ENCODE measurements at places on chromosomes 4 and X. TPM values are rescaled to one million over a fixed set of nuclear protein-coding genes. Genes with fewer than 3 reads are reported as not detected.

- no peak for DNase-seq
- no peak overlapping the region for H3K4me3 ChIP-seq
- H3K27me3 ChIP-seq = peaks cover 5% of the 10 kb centered on the region
- H3K36me3 ChIP-seq = no peaks in the 10 kb centered on the region
Measured at GRCh38 chr4:108931926-108932325, 169.1 kb upstream of the ETNPPL start.

DNA sequence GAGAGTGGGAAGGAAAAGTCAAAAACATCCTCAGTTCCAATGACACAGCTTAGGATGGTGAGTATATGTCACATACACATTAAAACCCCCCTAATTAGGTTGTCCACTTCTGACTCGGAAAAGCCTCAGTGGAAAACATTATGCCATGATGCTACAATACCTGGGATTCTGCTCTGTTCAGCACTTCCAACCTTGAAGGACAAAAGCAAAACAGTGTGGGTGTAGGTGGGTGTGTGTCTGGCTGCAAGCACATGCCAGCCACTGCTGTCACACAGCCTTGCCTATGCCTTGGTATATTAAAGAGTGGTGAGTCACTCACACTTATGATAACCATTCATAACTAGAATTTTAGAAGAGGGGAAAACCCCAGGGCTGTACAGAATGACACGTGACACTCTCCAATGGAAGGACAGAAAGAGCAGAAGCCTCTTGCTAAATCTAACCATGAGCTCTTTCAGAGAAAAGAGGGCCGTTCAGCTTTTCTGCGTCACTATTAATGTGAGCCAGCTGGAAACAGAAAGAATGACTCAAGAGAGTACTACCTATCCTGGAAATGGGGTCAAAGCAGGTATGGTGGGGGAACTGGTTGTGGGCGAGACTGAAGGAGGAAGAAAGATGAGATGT lies 159.6 kb downstream of the TET2 start:
- H3K27me3 ChIP-seq = no peaks in the 10 kb centered on the region
- H3K27ac ChIP-seq = peak overlapping the region; percentile 74
- peaks cover 11% of the 10 kb centered on the region for H3K36me3 ChIP-seq
- peak; percentile 47 for DNase-seq

DNA sequence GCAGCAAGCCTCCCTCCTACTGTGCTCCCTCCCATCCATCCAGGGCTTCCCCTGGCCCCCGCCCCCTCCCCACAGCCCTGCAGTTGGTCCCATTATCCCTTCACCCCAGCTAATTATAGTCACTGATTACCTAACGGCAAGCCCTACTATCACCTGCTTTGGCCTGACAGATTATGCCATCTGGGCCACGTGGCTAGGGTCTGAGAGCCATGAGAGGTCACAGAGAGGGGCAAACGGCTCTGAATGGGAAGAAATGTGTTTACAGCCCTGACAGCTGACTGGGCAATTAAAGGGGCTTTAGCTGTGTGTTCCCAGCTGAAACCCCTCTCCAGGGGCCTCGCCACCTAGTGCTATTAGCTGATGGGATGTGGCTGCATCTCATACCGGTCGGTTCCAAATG lies 134.4 kb upstream of the CPEB2 start:
- no peak for DNase-seq
- H3K27ac ChIP-seq = no peak overlapping the region
- no peak overlapping the region for H3K4me3 ChIP-seq
- H3K27me3 ChIP-seq = peaks cover 2% of the 10 kb centered on the region
- H3K4me1 ChIP-seq = no peaks in the 10 kb centered on the region

DNA sequence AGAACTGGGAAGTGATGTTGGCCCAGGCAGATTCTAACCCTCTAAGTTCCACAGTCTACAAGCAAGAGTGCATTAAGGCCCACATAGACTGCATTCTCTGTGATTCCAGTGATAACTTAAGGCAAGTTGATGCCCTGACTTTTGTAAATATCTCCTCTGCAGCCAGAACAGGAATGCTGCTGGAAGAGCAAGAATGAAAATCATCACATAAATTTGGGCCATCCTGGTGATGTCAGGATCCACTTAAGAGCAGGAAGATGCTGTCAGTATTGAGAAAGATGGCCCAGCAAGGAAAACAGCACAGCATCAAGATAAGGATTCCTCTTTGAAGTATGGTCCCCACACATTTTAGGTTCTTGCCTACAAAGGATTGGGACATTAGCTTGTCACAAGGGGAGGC lies 52.4 kb downstream of the TMPRSS11F start:
- H3K4me3 ChIP-seq = no peak overlapping the region
- H3K36me3 ChIP-seq = no peaks in the 10 kb centered on the region
- DNase-seq = no peak
- no peaks in the 10 kb centered on the region for H3K4me1 ChIP-seq
- no peak overlapping the region for H3K27ac ChIP-seq

The ERVMER34-1 gene
- total RNA-seq = not detected

DNA sequence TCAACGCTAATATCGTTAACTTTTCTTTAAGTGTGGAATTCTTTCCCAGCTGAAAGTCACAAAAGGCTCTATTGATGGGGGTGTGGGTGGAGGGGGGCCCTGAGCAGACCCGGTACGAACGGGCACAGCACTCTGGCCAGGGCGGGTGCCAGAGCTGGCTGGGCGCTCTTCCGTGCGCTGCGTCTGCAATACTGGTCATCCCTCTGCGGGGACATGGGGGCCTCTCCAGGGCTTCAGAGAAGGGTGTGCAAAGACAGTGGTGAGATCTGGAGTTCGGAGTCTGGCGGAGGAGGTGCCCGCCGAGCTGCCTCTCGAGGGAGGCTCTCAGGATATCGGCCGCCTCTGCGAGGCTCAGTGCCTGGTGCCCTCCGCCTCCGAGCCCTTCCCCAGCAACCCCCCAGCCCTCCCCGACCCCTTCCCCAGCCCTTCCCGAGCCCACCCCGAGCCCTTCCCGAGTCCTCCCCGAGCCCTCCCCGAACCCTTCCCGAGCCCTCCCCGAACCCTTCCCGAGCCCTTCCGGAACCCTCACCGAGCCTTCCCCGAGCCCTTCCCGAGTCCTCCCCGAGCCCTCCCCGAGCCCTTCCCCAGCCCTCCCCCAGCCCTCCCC lies 34.3 kb downstream of the FGFRL1 start:
- H3K4me3 ChIP-seq = no peak overlapping the region
- no peak overlapping the region for H3K27ac ChIP-seq
- peaks cover 2% of the 10 kb centered on the region for H3K4me1 ChIP-seq
- H3K36me3 ChIP-seq = no peaks in the 10 kb centered on the region

DNA sequence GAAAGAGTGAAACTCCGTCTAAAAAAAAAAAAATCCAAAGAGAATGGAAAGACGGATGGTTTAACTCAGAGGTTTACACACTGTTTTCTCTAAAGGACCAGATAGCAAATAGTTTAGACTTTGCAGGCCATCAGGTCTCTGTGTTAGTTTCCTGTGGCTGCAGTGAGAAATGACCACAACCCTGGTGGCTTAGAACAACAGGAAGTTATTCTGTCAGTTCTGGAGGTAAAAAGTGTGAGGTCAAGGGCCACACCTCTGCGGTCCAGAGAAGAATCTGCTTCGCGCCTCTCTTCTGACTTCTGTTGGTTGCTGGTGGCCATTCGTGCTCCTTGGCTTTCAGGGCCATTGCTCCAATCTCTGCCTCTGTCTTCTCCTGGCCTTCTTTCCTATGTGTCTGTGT lies 76.9 kb downstream of the TENM3 start:
- no peak for DNase-seq
- H3K27ac ChIP-seq = no peak overlapping the region
- no peaks in the 10 kb centered on the region for H3K27me3 ChIP-seq
- no peak overlapping the region for H3K4me3 ChIP-seq
- no peaks in the 10 kb centered on the region for H3K4me1 ChIP-seq
- no peaks in the 10 kb centered on the region for H3K36me3 ChIP-seq

The PAGE5 gene
- not detected for total RNA-seq

The SPON2 gene
- total RNA-seq = 26.7 TPM

GRCh38 chr4:78483811-78484210 lies 67.8 kb upstream of the ANXA3 start:
- no peaks in the 10 kb centered on the region for H3K4me1 ChIP-seq
- DNase-seq = no peak
- peaks cover 9% of the 10 kb centered on the region for H3K27me3 ChIP-seq
- no peak overlapping the region for H3K4me3 ChIP-seq
- H3K36me3 ChIP-seq = no peaks in the 10 kb centered on the region

DNA sequence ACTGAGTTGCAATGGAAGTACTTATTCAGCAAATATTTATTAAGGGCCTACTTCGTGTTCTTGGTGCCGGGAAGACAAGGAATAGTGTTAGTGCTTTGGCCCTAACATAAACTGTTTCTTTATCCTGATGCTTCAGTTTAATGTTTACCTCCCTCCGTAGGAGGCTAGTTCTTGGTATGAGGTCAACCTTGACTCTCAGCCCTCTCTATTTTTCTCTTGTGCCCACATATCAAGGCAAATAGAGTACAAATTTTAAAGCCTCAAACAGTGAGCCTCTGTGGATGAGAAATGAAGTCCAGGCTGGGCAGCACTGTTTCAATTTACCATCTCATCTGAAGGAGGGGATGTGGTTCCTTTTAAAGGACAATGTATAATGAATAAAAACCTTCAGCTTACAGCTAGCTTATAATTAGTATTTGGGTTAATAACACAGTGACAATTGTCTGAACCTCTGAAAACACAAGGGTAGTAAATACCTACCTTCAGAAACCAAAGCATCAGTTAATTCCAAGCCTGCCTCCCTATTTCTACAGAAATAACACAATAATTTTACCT lies 68.5 kb downstream of the SH3RF1 start:
- H3K36me3 ChIP-seq = no peaks in the 10 kb centered on the region
- no peaks in the 10 kb centered on the region for H3K4me1 ChIP-seq
- H3K27me3 ChIP-seq = peaks cover 4% of the 10 kb centered on the region
- no peak for DNase-seq

The DDX53 gene
- not detected for total RNA-seq

DNA sequence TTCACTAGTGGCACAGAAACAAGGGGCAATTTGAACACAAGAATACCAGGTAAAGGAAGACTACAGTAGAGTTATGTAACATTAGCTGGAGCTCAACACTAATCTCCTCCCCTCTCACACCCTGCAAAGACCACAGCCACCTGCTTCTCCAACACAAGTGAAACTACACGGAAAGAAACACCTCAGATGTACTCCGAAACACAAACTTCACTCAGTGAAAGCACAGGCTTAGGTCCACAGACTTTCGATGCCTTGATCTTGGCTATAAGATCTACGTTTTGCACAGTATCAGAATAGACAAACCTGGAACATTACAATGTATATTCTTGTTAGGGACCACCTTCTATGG lies 7.6 kb downstream of the ACSL1 start:
- peaks cover 53% of the 10 kb centered on the region for H3K4me1 ChIP-seq
- H3K27ac ChIP-seq = no peak overlapping the region
- peaks cover 13% of the 10 kb centered on the region for H3K36me3 ChIP-seq
- H3K4me3 ChIP-seq = no peak overlapping the region

The GAGE12E gene
- total RNA-seq = not detected

GRCh38 chrX:7133050-7133440 lies 14.5 kb upstream of the STS start:
- no peak overlapping the region for H3K4me3 ChIP-seq
- no peak for DNase-seq
- no peaks in the 10 kb centered on the region for H3K27me3 ChIP-seq
- H3K27ac ChIP-seq = no peak overlapping the region

DNA sequence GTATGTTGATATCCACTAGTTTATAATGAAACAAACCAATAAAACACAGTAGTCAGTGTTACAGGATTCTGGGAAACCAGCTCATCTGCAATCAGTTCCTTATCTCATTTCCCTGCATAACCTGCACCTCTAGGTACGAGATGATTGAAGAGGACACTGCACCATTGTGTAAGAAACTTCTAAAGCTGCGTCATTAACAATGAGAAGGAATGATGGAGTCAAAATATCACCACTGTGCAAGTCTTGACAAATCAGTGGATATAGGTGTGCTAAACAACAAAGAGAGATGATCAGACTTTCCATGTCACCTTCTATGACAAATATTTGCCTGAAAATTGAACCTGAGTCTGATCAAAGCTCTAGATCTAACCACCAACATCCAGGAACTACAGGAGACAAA lies 40.7 kb upstream of the DHX15 start:
- no peaks in the 10 kb centered on the region for H3K4me1 ChIP-seq
- DNase-seq = no peak
- H3K4me3 ChIP-seq = no peak overlapping the region
- H3K27ac ChIP-seq = no peak overlapping the region
- no peaks in the 10 kb centered on the region for H3K36me3 ChIP-seq

The SRPX gene
- not detected for total RNA-seq

- DNase-seq = no peak
- peaks cover 71% of the 10 kb centered on the region for H3K27me3 ChIP-seq
- peak overlapping the region; percentile 53 for H3K27ac ChIP-seq
- H3K4me1 ChIP-seq = peaks cover 5% of the 10 kb centered on the region
- no peaks in the 10 kb centered on the region for H3K36me3 ChIP-seq
Measured at GRCh38 chrX:629230-630006, 1.2 kb upstream of the SHOX start.

DNA sequence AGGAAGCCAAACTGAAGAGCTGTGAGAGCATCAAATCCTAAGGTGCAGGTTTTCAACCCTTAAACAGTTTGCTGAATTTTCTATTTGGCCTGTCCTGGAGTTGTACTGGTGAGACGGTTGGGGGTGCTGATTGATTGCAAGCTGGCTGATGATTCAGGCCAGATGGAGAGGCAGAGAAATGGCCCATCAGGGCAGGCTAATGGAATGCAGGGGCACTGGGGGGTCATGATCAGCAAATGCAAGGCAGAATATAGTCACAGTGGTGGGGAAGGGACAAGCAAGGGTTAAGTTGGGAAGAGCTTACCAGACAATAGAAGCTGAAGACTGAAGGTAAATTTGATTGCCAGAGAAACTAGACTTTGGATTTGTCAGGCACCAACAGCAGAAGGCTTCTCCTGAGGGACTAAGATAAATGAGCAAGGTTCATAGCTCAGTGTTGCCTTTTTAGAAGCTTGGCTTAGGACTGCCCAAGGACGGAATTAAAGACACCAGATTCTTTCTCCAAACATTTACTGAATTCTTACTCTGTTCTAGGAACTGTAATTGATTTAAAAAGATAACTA lies 4.3 kb upstream of the AADAT start:
- H3K36me3 ChIP-seq = no peaks in the 10 kb centered on the region
- H3K27me3 ChIP-seq = peaks cover 16% of the 10 kb centered on the region
- no peak for DNase-seq
- no peak overlapping the region for H3K27ac ChIP-seq

The H2AZ1 gene
- 466 TPM for total RNA-seq

DNA sequence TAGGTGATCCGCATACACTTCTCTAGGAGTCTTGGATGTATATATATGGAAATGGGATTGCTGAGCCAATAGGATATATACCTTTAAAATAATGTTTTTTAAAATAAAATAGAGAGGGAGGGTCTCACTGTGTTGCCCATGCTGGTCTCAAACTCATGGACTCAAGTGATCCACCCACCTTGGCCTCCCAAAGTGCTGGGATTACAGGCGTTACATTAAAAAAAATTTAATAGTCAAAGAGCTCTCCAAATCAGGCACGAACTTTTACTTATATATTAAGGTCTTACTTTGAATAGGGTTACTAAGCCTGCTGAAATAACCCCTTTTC lies 109.0 kb downstream of the GNL3L start:
- peaks cover 8% of the 10 kb centered on the region for H3K4me1 ChIP-seq
- H3K36me3 ChIP-seq = peaks cover 9% of the 10 kb centered on the region
- DNase-seq = no peak
- no peaks in the 10 kb centered on the region for H3K27me3 ChIP-seq
- peak overlapping the region; percentile 99 for H3K27ac ChIP-seq

GRCh38 chr4:150192986-150193385 lies 114.7 kb downstream of the DCLK2 start:
- no peak overlapping the region for H3K27ac ChIP-seq
- no peaks in the 10 kb centered on the region for H3K4me1 ChIP-seq
- no peaks in the 10 kb centered on the region for H3K27me3 ChIP-seq
- no peak for DNase-seq
- no peaks in the 10 kb centered on the region for H3K36me3 ChIP-seq

Measured in activated T-helper 2 cell treated with anti-CD3 and anti-CD28 coated beads, Interferon-gamma antibody, Interleukin-2, Interleukin-4, amounts not matched to agents 10 μg/mL and 5 μg/mL and 100 μg/mL, durations not matched to agents 14 hours and 24 hours and 36 hours (primary cell).